ENCODE measurements at places on chromosomes 1 and 21. TPM values are rescaled to one million over a fixed set of nuclear protein-coding genes. Genes with fewer than 3 reads are reported as not detected.

Gene DNASE2B
- not detected for total RNA-seq

Gene ACTL8
- not detected for total RNA-seq

Gene SPATA46
- not detected for total RNA-seq

Gene PLA2G5
- total RNA-seq: not detected

Gene TMIGD3
- not detected for total RNA-seq

Gene ERG
- total RNA-seq: not detected

Gene AGO1
- total RNA-seq: 39.0 TPM

Measured in activated T-helper 1 cell treated with anti-CD3 and anti-CD28 coated beads, Interleukin-12 subunit alpha, Interleukin-12 subunit beta, Interleukin-2, Interleukin-4 antibody, amounts not matched to agents 30 ng/mL and 10 ng/mL and 1 ng/mL, durations not matched to agents 14 hours and 24 hours and 36 hours (primary cell).